Fibroblast of skin of left quadriceps (primary cell): ENCODE measurements at places on chromosomes 7 and 10.

DNA sequence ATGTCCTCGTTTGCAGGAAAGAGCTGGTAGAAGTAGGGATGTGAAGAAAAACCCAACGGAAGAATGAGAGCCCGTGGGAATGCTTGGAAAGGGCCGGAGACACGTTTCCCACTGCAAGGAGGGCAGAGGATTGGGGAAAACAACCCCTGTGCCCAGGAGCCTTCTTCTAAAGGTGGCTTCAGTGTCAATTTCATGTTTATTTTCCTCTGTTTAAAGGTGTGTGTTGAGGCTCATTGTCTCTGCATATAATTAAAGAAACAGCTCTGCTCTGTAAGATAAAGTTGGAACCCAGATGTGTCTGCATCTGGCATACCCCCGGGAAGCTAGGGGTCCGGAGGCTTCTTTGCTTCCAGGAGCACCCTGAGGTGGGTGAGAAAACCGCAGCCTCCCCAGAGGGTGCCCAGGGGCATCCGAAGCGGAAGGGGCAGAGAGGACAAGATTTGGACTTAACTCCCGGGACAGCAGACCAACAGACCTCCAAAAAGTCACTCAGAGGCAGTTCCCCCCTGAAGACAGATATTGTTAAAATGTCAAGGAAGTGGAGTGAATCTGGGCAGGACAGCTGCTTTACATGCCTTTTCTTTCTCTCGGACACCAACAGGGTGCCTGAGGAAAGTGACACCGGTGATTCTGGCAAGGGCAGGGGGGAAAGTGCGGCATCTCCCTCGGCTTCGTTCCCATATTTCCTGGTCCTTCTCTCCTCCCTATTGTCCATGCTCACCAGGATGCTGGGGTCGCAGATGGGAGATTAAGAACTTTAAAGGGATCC lies 8.6 kb upstream of the GATA3 start:
- DNase-seq, result no peak

- DNase-seq, result peak; percentile 41
Observed at GRCh38 chr7:74453322-74454011, at the start of gene GTF2IRD1. Gene GTF2IRD1, plus strand, starts transcription at chr7:74453906. Its CDS starts 54,175 bp downstream, at chr7:74508081.

DNA sequence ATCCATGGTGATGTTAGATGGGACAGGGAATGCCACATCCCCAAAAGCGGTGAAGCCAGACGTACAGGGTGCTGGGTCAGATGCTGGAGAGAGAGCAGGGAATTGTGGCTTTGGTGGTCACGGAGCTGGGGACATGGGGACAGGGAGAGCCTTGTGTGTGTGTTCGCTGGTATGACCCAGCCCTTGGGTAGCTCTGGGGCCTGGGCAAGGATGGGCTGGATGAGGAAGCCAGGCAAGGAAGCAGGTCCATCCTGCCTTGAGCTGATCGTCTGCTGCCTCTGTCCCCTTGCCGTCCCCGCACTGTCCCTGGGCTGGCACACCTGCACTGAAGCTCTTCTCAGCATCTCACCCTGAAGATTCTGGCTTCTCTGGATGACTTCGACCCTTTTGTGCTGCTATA lies 15.4 kb upstream of the CLDN4 start:
- no peak for DNase-seq

DNA sequence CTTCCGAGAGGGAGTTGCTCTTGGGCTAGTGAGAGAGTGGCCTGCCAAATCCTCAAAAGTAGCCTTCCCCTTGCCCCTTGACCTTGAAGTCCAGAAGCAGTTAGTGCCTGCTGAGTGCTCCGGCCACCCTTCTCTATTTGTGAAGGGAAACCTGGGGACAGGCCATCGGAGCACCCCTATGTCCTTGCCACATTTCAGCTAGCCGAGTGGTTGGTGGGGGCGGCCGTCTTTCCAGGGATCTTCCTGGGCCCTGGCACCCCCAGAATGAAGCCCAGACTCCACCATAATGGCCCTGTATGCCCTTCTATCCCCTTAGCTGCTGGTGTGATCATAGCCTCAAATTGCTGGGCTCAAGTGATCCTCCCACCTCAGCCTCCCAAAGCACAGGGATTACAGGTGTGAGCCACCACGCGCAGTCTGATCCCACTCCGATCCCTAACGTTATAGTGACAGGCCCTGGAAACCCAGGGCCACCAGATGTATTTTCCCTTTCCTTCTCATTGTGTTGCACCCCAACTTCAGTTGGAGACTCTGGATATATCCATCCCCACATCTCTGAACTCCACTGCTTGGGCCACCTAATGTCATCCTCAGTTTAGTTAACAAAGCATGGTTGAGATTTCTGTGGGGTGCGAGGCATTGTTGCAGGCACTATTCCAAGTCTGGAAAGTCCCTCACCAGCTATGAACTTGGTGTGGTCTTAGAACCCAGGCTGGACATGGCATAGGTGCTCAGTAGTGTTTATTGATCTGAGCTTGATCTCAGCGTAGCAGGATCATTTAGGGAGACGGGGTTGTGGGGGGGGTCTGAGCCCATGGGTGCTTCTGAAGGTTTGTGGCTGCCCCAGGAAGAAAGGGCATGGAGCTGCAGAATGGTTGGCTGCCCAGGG lies 1.6 kb downstream of the TSPAN14 start:
- DNase-seq, result no peak

GRCh38 chr10:126153711-126154628 lies 234.3 kb downstream of the ADAM12 start:
- DNase-seq, result peak; percentile 62

DNA sequence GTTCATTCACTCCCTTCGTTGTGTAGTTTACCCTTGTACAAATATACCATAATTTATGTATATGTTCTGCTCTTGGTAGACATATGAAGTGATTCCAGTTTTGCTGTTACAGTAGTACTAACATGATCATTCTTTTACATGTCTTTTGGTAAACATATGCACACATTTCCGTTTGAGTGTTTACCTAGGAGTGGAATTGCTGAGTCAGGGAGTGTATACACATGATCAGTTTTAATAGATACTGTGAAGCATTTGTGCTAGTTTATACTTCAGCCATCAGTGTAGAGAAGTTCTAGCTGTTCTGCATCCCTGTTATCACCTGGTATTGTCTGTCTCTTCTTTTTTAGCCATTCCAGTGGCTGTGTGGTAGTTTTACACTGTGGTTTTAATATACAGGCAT lies 34.5 kb upstream of the CYP26C1 start:
- DNase-seq, result no peak

DNA sequence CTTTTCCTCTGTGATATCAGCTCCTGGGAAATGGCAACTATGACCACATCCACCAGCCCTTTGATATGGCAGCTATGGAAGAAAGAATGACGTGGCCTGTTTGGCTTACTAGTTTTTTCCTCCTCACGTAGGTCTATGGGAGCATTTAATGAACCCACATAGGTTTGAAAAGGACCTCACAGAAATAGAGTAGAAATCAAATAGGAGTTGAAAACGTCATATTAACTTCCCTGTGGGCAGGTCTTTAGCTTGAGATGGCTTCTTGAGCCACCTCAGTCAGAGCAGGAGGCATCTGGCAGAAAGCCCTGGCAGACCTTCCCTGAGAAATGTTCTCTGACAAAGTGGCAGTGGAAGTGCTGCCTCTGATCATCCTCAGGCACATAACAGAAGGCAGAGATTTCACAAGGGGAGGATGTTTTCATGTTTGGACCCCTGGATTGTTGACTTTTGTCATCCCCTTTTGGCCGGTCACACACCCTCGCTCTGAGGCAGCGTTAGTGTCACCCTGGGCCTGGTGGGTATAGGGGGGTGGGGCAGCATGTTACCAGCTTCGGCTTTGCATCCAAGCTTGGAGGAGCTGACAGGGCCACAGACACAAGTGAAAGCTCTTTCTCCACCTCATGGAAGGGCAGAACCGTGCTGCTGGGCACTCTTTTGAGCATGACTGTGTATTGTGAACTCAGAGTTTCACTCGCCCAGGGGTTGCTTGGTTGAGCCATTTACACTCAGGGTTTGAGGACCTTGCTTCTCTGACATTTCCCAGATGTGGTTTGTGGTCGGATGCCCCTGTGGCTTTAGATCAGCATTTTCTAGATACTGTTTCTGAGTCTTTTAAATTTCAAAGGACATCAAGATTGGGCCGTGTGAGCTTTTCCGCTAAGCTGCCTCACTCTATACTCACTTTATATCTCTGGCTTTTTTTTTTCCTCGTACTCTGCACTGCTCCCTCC lies 184.2 kb downstream of the STK31 start:
- no peak for DNase-seq

GRCh38 chr10:60224066-60224705 lies 165.5 kb downstream of the ANK3 start:
- DNase-seq, result no peak

- DNase-seq, result no peak
Observed at GRCh38 chr7:6495597-6496262, 48.0 kb upstream of the DAGLB start.

GRCh38 chr10:12195603-12196506 lies at the start of the genes CDC123 and NUDT5:
Gene CDC123, plus strand, starts transcription at chr10:12196188. Its CDS starts 58 bp downstream, at chr10:12196246.
Gene NUDT5, minus strand, starts transcription at chr10:12195891. Its CDS starts 9,600 bp downstream, at chr10:12186291.
- DNase-seq, result peak; percentile 74

GRCh38 chr10:25061125-25061524 lies 44.7 kb downstream of the THNSL1 start:
- no peak for DNase-seq

- DNase-seq, result no peak
Observed at GRCh38 chr7:7125963-7126362, 56.4 kb upstream of the C1GALT1 start.
